Stimulated activated CD4-positive, alpha-beta T cell treated with anti-CD3 and anti-CD28 coated beads, Interleukin-2, amount 100 ng/mL, for 24 hours (primary cell): ENCODE measurements at places on chromosomes 13 and 19.

DNA sequence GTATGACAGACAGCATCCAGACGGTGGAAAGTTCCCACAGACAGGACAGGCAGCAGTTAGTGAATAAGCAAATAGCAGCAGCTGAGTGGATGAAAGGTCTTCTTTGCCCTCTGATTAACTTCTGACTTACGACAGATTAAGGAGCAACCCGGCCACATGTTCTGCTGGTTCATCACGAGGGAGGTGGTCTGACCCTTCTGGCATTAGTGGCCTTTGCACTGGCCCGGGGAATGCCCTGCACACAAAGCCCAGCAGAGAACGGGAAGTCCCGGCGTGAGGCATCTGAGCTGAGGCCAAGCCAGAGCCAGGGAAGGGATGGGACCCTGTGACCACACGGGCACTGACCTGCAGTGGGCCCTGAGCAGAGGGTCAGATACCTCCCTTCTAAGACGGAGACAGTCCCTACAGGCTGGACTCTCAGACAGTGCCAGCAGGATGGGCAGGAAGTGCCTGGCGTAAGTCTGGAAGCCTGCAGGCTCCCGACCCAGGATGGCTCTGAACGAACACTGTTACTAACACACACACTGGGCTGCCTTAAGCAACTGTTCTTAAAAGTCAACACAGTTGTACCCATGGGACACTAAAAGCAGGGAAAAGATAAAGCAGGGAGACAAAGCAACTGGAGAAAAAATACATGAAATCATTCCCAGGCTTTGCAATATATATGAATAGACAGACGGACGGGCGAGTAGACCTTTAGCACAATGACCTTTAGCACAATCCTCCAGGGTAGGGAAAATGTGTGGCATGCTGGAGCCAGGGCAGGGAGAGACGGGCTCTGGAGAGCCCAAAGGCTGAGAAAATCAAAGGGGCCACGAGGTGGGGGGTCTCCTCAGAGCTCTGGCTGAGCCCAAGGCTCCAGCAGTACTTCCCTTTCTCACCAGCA, 6.3 kb downstream of the C19orf12 start:
- no peak for DNase-seq

DNA sequence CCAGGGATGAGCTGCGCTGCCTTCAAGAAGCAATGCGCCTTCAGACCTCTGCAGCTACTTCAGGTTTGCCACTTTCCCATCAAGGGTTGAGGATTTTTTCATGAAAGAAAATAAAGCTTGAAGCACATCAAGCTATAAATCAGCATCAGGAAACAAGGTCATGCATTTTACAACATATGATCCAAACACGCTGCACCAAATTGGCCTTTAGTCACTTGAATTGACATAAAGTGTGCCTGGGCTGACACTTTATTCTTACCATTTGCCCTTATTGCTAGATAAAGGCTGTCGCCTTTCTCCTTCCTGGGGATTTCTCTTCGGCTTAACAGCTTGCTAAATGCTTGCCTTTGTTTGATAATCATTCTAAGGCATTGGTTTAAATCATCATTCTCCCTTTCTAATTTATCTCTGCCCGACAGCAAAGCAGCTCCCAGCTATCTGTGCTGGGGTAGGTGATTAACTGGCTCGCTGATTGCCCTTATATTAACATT, 87.7 kb downstream of the LHFPL6 start:
- no peak for DNase-seq

GRCh38 chr19:1872807-1873523, 9.6 kb upstream of the KLF16 start:
- DNase-seq = no peak

- DNase-seq = no peak
Observed at GRCh38 chr19:38714354-38714778, 29.9 kb downstream of the CAPN12 start.

GRCh38 chr13:98480915-98481877, 95.7 kb downstream of the STK24 start:
- peak; percentile 50 for DNase-seq

- no peak for DNase-seq
Observed at GRCh38 chr13:109196948-109197347, 567.5 kb downstream of the MYO16 start.

GRCh38 chr13:75312884-75313520, 169.0 kb downstream of the TBC1D4 start:
- DNase-seq = peak; percentile 46

DNA sequence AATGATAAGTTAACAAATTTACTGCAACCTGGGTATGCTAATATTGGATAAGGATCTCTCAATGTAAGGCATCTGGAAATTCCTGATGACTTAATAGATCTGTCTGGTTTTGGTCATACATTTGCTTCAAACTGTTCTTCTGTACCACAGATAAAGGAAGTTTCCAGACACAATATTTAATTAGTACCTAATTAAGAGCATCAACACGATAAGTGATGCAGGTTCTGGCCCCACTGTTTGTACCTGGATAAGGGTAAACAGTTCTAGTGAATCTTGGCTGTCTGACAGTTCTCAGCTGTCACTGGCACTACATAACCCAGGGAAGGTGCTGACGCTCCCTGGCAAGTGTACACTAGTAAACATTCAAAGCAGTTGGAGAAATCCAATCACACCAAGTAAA, 165.6 kb downstream of the MZT1 start:
- no peak for DNase-seq

- no peak for DNase-seq
Observed at GRCh38 chr19:46056536-46056935, 15.7 kb upstream of the IGFL4 start.
